T-helper 2 cell (primary cell): ENCODE measurements at places on chromosomes 7 and 10.
A peak's percentile ranks its signal among the peaks of the same experiment; 100 is the strongest.

DNA sequence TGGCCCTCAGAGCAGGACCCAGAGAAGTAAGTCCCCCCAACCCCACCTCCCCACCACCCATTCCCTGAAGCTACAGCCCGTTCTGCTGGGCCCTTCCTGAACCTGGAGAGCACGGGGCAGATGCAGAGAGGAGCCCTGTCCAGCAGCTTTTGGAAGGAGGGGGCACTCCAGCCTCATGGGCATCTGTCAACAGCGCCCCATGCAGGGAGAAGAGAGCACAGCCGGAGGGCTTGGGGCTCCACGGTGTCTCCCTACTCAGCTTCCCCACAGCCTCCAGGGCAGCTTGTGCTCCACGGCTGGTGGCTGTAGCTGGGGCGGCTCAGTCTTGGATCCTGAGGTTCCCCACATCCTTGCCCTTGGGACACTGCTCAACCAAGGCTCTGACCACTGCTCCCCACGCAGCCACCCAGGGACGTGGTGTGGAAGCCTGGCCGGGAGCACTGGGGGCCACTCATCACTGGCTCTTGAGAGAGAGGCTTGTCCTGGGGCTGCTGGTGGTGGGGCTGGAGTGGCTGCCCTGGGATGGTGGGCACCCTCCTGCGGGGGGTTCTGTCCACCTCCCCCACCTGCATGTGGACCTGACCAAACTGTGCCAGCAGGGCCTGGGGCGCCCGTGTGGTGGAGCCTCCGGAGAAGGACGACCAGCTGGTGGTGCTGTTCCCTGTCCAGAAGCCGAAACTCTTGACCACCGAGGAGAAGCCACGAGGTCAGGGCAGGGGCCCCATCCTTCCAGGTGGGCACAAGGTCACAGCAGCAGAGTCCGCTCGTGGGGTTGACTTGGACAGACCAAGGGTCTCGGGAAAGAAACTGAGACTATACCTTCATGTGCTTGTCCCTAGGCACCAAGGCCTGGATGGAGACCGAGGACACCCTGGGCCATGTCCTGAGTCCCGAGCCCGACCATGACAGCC lies 4.5 kb downstream of the PRAP1 start:
- DNase-seq, result no peak

DNA sequence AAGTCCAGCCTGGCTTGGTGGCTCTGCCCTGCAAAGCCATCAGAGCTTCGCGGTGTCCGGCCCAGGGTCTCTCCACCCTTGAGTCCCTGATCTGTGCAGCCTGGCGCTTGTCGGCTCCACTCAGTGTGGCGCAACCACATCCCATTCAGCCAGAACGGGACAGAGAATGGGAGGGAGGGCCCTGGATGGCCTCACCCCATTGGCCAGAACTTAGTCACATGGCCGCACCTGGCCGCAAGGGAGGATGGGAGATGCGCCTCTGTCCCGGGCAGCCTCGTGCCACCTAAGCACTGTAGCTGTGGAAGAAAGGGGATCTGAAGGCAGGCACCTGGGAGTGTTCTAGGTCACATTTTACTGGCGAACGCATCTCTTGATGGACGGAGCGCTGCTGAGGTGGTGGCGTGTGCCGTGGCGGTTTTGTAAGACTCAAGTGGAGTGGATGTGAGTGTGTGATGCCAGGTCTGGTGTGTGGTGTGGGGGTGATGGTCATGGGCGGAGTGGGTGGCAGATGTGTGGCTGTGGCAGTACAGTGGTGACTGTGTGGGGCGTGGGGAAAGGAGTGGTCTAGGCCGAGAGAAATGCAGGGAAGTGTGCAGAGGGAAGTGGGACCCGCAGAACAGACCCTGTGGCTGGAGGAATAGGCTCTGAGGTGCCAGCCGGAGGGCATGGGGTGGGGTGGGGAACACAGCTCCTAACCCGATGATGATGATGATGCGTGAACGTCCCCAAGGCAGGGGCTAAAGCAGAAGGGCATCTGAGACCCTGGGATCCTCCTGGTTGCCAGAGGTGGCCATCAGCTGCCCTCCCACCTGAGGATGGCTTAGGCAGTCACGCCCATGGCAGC lies 19.0 kb downstream of the CLEC2L start:
- DNase-seq, result no peak

GRCh38 chr7:74453322-74454011 lies at the start of gene GTF2IRD1:
Gene GTF2IRD1, plus strand, starts transcription at chr7:74453906. Its CDS starts 54,175 bp downstream, at chr7:74508081.
- peak; percentile 38 for DNase-seq

DNA sequence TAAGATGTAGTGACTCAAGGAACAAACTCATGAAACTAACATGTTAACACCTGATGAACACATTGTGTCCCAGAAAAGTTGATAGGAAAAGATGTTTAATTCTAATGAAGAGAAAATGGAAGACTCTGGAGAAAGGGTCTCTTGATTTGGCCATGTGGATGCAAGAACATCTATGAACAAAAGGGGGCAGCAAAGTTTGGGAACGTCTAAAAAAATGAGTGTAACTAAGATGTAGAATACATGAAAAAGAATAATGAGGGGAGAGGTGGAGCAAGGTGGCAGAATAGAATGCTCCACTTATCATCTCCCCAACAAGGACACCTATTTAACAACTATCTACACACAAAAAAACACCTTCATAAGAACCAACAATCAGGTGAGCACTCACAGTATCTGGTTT lies 805.1 kb downstream of the TNS3 start:
- DNase-seq, result no peak

GRCh38 chr7:23246555-23246954 lies at the start of gene GPNMB:
Gene GPNMB, plus strand, starts transcription at chr7:23246775. Its CDS starts 83 bp downstream, at chr7:23246858.
- DNase-seq, result no peak

GRCh38 chr7:34096777-34097176 lies 191.4 kb downstream of the BMPER start:
- no peak for DNase-seq

DNA sequence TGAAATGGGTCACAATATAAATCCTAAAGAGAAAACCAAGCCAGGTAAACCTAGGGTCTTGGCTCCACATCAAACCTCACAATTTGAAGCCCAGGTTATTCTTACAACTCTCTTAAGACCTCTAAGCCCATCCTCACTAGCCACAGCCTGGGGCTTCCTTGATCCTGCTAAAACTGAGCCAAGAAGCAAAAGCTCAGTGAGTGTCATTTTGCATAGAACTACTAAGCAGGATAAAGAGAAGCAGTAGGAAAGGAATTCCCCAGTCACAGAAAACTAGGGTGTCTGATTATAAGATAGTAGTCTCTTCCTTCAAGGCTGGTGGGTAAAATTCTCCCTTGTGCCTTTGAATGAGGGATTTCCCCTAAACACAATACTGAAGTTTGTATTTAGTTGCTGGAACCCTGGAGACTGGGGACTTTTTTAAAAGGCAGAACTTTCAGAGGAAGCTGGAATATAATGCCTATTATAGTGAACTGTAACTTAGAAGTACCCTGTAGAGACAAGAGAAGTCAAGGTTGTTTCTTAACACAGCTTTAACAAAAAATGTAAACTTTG lies 196.6 kb upstream of the KIAA1217 start:
- DNase-seq, result no peak

GRCh38 chr7:44193011-44193802 lies 4.0 kb upstream of the GCK start:
- no peak for DNase-seq

DNA sequence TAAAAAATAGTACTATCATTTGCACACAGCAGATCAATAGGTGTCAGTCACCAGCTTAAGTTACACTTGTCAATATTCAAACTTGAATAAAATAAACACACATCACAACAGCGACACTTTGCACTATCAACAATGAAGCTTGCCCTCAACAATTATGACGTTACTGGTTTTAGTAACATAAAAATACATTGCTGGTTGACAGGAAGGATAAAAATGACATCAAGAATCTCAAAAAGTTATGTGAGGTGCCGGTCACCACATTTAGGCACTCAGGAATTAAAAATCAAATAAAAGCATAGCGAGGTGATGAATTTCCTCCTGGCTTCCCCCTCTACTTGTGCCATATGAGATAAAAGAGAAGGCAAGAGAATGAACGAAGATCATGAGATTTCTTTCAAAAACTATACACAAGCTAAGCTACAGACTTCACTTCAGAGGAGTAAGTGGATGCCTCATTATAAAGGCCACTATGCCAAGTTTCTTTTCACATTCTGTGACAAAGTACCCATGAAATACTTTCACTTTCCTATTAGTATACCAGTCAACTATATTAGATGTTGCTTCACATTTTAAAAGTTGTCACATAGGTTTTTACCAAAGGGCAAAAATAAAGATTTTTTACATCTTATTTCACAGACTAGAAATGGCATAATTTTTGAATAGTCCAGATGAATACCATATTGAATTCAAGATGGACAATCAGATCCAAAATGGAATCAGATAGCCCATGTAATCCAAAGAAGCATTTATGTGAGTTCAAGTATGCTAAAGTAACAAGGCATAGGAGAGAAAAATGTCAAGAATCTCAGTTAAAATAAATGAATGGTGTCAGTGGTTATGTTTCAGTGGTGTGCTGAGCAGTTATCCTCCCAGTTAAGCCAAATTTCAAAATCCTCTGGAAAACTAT lies 3.6 kb downstream of the CCDC71L start:
- no peak for DNase-seq

DNA sequence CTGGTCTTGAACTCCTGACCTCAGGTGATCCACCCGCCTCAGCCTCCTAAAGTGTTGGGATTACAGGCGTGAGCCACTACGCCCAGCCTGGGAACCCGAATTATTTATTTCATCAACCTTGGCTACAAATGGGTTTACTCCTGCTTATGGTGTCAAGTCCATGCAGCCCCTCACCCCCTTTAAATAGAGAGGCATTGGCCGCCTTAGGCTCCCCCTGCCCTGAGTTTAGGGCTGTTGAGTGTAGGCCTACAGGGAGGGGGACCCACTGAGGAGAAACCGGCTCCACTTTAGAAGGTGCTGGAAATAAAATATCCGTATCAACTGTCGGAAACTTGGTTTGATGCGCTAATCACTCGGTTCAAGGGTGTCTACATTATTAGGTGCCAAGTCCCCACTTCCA lies 8.7 kb upstream of the SP8 start:
- no peak for DNase-seq

DNA sequence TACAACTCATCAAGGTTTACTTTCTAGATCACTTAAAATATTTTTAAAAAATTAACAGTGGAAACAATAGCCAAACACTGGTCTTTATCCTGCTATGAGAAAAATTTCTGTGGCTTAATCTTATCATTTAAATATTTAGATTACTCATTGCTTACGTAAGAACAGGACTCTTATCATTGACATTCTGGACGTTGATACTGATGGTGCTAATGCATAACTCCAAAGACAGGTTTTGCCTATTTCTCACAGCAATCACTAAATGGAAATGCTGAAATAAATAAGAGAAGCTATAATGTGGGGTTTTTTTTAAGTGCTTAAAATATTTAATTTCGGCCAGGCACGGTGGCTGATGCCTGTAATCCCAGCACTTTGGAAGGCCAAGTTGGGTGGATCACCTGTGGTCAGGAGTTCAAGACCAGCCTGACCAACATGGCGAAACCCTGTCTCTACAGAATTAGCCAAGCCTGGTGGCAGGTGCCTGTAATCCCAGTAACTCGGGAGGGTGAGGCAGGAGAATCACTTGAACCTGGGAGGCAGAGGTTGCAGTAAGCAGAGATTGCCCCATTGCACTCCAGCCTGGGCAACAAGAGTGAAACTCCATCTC lies 195.0 kb downstream of the HGF start:
- no peak for DNase-seq

DNA sequence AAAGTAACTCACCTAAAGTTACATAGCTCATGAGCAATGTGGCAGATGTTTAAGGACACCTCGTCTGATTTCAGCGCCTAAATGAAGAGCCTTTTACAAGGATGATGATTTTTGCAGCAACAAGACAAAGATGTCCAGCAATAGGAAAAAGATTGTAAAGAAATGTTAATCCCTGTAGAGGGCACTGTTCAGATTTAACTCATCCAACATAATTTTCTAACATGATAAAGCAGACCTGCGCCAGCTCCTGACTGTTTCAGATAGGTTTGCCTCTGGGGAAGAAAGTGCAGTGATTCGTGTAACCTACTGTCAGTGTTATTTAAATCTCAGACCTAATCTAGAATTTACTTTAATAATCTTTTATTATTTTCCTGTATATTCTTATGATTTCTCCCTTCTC lies 595.2 kb downstream of the AUTS2 start:
- DNase-seq, result no peak

DNA sequence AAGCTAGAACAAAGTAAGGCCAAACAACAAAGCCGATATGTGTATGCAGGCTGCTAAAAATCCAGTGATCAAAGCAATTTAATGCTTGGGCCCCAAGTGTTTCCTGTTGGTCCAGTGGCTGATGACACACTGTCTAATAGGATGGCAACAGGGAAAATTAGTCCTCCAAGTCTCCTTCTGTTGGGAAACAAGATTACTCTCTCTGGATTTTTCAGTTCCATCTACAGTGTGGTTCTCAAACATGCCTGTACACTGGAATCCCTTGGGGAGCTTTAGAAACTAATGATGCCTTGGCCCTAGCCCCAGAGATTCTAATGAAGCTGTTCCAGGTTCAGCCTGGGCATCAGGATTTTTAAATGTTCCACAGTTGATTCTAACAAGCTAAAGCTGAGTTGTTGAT lies 198.7 kb downstream of the AHR start:
- DNase-seq, result no peak
